Lower lobe of right lung (tissue), 2 donors: ENCODE measurements at places on chromosomes 12 and 14. TPM values are rescaled to one million over a fixed set of nuclear protein-coding genes. Genes with fewer than 3 reads are reported as not detected.

DNA sequence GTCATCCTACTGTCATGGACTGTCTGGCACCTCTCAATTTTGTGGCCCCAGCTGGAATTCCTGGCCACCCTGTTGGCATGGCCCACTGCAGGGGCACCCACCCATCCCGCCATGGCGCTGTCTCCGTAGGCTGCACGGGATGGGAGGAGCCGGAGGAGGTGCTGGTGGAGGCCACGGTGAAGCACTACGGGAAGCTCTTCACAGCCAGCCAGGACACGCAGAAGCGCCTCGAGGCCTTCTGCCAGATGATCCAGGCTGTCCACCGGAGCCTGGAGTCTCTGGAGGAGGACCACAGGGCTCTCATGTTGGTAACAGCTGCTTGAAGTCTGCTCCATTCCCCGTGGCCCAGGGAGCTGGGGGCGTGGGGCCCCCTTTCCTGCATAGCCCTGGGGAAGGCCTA, 3.9 kb downstream of the CCDC197 start:
- DNase-seq, result no peak

GRCh38 chr14:76810525-76810924, 2.2 kb downstream of the ANGEL1 start:
- DNase-seq, result no peak

The SERPINA1 gene
- total RNA-seq, result 994 TPM

The KLRC3 gene
- total RNA-seq, result not detected

DNA sequence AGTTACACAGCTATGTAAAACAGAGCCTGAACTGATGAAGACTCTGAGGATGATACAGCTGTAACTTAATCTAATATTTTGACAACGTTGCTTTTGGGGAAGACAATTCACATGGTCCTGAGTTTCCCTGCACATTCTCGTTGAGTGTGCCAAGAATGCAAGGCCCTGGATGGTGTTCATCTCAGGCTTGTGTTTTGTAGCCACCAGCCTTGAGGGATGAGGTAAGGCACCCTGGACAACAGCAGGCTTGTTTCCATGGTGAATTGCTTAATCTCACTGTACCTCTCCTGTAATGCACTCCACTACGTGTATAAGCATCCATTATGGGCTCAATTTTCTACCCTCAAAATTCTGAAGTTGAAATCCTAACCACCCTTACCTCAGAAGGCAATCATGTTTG, 2.1 kb downstream of the CATSPERB start:
- no peak for DNase-seq

DNA sequence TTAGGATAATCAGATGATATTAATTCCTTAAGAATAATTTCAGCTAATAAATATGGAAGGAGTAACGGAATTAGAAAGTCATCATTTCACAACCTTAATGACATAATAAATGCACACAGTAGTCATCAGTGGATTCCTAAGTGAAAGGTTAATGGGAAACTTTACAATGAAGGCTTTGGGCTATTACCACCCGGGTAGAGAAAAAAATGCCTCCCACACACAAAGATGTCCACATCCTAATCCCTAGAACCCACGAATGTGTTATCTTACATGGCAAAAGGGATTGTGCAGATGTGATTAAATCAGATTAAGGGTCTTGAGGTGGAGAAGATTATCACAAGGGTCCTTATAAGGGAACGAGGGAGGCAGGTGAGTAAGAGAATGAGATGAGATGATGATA, 5.6 kb downstream of the TMED10 start:
- DNase-seq, result no peak

GRCh38 chr14:97442363-97442762, 645.2 kb downstream of the VRK1 start:
- DNase-seq, result no peak

The AQP6 gene
- 0.09 TPM for total RNA-seq

DNA sequence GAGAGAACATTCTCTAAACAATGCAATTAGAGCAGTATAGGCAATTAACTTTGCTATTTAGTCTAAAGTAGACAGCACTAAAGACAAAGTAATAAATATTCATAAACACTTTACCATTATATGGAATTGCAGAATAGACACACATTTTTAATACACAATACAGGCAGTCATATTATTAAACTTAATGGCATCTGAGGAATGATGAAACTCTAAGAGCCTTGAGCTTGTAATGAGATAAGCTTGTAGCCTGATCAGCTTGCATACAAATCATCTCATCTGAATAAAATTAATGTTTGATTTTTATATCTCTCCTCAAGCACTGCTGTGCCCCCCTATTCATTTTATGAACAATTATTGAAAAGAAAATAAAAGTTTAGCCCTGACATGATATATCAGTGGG, 107.6 kb downstream of the MGAT4C start:
- no peak for DNase-seq

- DNase-seq, result no peak
These were observed 80.6 kb upstream of the ETV6 start for GRCh38 chr12:11568762-11569478.

- no peak for DNase-seq
These were observed 51.9 kb downstream of the PRMT8 start for GRCh38 chr12:3542911-3543310.

DNA sequence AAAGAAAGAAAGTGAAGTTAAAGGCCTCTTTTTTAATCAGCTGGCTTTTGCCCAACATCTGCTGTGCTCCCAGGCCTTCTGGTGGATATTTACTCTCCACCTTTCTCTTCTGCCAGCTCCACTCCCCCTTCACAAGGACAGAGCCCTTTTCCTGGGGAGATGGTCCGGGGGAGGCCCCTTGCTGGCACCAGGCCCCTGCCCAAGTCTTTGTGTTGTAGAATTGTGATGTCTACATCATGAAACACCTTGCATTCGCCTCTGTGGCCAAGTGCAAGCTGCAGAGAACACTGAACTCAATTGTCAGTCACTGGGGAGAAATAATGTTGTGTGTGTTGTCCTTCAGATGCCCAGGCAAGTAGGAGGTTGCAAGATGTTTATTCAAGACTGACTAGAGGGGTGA, 150.3 kb downstream of the DPF3 start:
- DNase-seq, result no peak

GRCh38 chr12:117563007-117563406, 201.6 kb upstream of the NOS1 start:
- no peak for DNase-seq

The CCDC175 gene
- total RNA-seq, result 1.0 TPM

DNA sequence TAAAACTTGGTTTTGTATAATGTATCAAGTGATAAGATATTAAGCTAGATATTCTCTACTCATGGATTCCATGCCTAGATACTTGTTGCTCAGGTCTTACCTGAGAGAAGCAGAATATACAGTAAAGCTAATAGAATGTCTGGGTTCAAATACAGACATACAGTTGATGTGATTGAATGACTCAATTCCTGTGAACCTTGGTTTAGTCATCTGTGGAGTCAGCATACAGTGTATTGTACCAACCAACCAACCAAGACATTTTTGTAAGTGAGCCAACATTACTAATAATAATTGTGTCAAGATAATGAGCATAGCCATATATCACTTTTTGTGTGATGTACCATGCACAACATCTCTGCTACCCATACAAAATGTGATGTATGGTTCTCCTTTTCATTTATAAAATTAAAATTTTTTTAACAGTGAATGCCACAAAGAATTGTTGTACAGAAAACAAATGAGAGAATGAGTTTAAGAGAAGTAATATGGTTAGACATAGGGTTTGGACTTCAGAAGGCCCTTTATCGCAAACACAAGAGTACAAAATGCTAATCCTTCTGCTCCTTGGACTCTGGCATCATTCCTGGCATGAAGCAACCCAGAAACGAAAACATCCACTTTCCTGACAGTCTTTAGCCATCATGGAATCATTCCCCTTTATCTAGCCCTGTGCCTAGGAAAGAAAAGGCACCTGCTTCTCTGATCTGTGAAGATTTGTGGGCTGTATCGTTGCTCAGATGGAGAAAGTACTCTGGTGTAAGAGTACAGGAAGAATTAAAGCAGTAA, 977.2 kb upstream of the USP15 start:
- DNase-seq, result no peak

The NKX2-1 gene
- total RNA-seq, result 180 TPM

- DNase-seq, result no peak
These were observed 52.3 kb downstream of the PPP2R5C start for GRCh38 chr14:101813833-101814232.

GRCh38 chr12:121579981-121580868, 598 bp downstream of the KDM2B start:
- DNase-seq, result peak; percentile 83

The AMN gene
- total RNA-seq, result 13.7 TPM

The KRT86 gene
- total RNA-seq, result 0.74 TPM
